ENCODE measurements at places on chromosomes 12 and 14.
A peak's percentile ranks its signal among the peaks of the same experiment; 100 is the strongest.

GRCh38 chr12:11768233-11768965, 118.9 kb downstream of the ETV6 start:
- DNase-seq = no peak

DNA sequence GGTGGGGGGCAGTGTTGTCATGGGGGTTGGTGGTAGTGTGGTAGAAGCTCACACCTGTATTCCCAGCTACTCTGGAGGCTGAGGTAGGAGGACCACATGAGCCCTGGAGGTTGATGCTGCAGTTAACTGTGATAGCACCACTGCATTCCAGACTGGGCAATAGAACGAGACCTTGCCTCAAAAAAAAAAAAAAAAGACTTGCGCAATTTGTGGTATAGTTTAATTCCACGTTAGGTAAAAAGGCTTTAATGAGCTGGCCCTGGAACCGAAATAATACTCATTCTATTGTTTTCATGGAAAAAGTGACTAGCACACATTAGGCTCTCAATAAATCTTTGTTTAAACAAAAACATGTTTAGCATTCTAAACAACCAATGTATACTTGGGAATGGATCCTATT, 25.4 kb upstream of the NAP1L1 start:
- DNase-seq = no peak

- no peak for DNase-seq
Observed at GRCh38 chr12:41293011-41293410, 104.9 kb downstream of the PDZRN4 start.

- no peak for DNase-seq
Observed at GRCh38 chr14:64968651-64969050, 3.5 kb downstream of the RAB15 start.

DNA sequence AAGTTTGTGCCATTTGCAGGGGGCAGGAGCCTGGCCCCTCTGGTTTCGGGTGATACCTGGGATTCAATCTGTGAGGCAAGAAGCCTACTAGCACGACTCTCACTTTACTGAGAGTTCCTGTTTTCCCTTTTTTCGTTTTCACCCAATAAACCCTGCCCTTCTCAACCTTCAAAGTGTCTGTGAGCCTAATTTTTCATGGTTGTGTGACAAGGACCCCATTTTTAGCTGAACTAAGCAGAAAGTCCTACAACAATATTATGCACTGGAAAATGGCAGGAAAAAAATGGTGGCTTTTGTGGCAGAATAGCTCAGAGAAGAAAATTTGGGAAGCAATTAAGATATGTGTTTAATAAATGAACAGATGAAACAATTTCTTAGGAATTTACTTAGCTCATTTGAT, 432.1 kb downstream of the C12orf50 start:
- DNase-seq = no peak

- DNase-seq = no peak
Observed at GRCh38 chr14:100530270-100531072, 56.7 kb downstream of the BEGAIN start.

- peak; percentile 46 for DNase-seq
Observed at GRCh38 chr12:72346363-72346944, 74.3 kb downstream of the TRHDE start.

DNA sequence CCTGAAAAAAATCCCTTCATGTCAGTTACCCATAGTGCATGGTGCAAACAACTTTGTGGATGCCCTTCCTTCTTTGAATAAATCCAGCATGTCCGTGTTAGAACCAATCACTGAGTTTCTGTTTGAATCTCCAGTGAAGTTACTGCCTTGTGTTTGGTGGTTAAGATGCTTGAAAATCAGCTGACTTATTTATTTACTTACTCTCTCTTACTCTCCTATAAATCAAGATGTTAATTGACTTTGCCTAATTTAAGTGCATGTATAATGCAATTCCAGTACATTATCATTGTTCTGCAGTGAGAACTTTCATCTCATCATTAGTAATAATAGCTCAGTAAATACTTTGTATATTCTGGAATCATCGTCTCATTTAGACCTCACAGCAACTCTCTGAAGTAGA, 114.2 kb downstream of the ESRRB start:
- no peak for DNase-seq

DNA sequence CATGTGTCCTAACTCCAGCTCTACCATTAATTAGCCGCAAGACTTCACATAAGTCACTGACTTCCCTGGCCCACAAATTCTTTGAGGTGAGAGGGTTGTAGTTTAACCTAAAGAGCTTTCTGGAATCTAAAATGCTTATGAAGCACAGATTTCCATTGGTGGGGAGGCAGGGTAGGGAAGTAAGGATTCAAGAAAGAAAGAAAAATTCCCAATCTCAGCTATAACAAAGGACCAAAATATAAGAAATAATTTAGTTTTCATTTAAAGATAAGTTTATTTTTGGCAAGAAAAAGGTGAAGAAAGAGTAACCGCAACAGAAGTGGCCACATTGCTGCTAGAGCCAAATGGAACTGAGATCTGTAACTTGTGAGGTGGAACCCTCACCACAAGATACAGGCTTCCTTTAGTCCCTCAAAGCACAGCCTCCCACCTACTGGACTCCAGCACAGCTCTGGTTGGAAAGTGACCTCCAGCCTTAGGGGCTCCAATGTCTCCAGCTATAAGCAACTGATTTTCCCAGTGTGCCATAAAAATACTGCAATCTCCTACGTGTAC, 23.6 kb downstream of the DAD1 start:
- DNase-seq = no peak

- DNase-seq = no peak
Observed at GRCh38 chr14:32564596-32564995, 235.5 kb downstream of the AKAP6 start.

DNA sequence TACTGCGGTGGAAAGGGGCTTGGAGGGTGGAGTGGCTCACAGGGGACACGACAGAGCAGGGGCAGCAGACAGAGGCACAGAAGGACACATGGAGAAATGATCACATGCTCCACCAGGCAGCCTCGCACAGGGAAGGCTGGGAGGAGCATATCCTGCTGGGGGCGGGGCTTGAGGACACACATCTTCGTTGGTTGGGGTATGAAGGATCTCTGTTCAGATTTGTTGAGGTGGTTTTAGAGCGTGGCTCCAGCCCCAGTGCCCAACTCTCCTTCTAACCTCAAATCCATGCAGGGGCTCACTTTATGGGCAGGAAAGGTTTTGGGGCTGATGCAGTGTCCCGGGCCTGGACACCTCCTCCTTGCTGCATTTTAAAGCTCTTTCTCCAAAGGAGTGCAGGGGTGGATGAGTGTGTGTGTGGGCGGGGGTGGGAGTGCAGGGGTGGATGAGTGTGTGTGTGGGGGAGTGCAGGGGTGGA, 733 bp upstream of the P3H3 start:
- peak; percentile 90 for DNase-seq

- DNase-seq = no peak
Observed at GRCh38 chr12:111749391-111749790, 17.3 kb upstream of the ALDH2 start.

- no peak for DNase-seq
Observed at GRCh38 chr12:120835304-120835612, 68.9 kb downstream of the SPPL3 start.

GRCh38 chr14:71121711-71122110, 214.5 kb downstream of the PCNX1 start:
- no peak for DNase-seq

DNA sequence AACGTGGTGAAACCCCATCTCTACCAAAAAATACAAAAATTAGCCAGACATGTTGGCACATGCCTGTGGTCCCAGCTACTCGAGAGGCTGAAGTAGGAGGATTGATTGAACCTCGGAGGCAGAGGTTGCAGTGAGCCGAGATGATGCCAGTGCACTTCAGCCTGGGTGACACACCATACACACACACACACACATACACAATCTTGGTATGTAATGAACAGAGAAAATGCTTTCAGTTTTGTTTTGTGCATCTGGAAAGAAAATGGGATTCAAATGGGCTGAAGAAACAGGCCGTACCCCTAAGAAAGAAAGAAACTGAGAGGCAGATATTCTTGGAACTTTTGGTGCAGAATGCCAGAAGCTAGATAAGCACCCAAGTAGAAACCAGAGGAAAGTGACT, 107.2 kb downstream of the PDE3A start:
- DNase-seq = no peak

DNA sequence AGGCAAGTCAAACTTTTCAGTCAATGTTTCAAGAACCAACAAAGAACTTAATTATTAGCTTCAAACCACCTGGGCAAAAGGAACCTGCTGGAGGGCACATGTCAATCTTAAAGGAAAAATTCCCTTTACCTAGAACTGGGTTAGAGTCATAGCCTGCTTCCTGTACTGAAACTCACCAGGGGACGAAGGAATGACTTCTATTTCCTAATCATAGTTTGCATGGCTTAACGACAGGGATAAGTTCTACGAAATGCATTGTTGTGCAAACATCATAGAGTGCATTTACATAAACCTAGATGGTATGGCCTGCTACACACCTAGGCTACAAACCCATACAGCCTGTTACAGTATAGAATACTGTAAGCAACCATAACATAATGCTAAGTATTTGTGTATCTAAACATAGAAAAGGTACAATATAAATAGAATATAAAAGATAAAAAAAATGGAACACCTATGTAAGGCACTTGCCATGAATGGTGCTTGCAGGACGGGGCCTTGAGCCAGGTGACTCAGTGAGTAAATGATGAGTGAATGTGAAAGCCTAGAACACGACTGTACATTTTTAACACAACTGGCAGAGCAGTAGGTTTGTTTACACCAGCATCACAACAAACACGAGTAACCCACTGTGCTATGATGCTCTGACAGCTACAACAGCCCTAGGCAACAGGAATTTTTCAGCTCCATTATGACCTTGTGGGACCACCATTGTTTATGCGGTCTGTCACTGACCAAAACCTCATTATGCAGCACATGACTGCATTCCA, 234.9 kb upstream of the CAND1 start:
- DNase-seq = no peak

DNA sequence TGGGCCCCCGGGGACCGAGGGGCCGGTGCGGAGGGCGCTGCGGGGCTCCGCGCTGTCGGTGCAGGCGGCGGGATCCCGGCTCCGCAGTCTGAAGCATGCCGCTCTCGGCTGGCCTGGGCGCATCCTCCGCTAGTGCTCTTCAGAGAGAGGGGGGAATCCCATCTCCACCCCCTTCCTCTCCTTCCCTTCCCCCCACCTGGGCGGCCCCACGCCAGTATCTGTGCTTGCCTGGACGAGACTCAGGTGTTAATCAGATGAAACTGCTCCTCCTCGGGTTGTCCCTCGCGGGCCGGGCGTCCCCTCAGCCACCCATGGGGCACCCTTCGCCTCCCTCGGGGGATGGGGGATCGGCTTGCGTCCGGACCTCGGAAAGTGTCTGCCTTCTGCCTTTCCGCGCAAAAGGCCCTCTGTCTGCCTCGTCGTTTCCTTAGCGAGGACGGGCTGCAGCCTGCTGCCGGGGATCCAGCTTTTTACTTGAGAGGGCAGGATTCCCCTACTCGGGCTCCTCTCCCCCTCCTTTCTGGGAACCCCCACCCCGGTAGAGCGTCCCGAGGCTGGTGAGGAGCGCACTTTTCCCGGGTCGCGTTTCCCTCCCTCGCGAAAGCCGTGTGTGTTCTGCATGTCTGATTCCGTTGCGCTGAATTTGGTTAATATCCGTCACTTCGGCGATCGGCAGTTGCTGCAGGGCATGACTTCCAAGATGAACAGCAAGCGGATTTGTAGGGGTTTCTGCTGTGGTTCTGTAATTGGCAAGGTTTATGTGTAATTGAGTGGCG, 1.1 kb downstream of the GPHN start:
- peak; percentile 51 for DNase-seq

GRCh38 chr12:65742018-65743010, 82.0 kb upstream of the HMGA2 start:
- DNase-seq = no peak

- no peak for DNase-seq
Observed at GRCh38 chr14:82642425-82642824, 1108.8 kb upstream of the SEL1L start.

GRCh38 chr14:36857136-36857535, 195.5 kb downstream of the PAX9 start:
- no peak for DNase-seq

DNA sequence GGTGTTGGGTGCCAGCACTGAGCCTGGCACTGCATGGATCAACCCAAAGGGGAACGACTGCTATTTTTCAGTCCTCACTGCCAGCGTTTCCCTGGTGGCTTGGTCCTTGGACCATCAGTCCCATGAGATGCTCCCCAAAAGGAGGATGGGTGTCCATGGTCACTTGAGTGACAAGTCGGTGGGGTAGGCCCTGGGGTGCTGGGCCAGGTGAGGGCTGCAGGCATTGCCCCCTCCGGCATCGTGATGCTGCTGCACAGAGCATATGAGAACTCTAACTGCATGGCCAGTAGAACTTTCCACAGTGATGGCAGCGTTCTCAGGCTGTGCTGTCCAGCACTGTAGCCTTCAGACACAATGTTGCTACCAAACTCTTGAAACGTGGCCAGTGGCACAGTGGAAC, 16.2 kb downstream of the SETD1B start:
- no peak for DNase-seq

DNA sequence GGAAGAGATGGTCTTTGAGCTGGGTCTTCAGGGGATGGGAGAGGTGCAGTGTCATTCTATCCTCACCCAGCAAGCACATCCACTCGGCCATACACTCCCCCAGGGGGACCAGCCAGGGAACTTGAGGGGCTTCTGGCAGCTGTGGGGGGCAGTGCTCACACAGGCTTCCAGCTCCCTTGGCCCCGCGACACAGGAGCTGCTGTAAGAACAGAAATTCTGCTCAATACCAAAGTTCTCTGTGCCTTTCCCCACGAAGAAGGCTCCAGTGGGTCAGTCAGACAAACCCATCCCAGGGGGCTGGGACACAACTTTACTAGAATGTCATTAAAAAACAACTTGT, 289.1 kb upstream of the RTL1 start:
- DNase-seq = no peak

GRCh38 chr12:52378091-52378490, 7.4 kb downstream of the KRT84 start:
- DNase-seq = no peak

DNA sequence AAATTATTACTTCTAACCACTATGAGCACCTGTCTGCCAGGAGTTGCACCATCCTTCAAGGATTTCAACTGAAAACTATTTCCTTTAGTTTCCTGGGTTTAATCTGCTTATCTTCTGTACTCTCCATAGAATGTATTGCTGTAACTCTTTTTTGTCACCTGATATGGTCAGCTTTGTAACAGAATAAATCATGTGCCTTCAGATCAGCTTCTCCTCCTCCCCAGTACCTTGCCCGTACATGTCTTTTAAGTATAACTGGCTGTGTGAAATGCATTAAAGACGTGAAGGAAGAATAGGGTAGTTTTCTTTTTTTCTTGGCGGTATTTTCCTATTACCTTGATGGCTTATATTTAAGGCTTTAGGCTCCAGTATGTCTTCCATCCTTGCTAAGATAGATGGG, 200.3 kb upstream of the NAV3 start:
- no peak for DNase-seq

GRCh38 chr12:72468505-72468904, 196.3 kb downstream of the TRHDE start:
- no peak for DNase-seq

DNA sequence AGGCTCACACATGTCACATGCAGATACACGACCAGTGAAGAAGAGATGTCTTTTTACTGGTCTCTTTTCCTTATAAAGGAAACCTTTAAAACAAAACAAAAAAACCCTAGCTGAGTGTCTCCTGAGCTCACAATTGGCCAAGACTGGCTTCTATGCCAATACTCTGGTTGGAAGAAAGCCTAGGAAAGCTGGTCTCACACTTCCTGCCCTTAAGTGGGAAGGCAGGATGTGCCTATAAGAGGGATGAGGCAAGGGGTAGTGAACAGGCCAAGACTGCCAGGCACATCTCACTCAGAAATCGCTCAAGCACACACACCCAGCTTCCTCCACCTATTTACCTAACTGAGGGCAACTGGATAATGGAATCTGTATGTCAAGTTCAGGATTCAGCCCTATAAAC, 50.0 kb downstream of the SOCS2 start:
- DNase-seq = no peak

- no peak for DNase-seq
Observed at GRCh38 chr12:62256408-62257096, 3.7 kb upstream of the USP15 start.
